ENCODE measurements at places on chromosomes 7 and 10.

DNA sequence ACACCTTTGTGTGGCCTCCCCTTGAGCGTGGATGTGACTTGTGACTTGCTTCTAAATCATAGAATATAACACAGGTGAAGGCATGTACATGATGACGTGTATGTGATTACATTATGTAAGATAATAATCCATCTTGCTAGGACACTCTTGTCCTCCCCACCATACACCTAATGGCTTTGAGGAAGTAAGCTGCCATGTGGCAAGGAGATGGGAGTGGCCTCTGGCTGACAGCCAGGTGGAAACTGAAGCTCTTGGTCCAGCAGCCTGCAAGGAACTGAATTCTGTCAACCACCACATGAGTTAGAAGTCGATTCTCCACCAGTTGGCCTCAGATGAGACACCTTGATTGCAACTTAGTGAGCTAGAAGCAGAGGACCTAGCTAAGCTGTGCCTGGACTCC lies 67.4 kb upstream of the ELN start:
- no peak for DNase-seq

- no peak for DNase-seq
Measured at GRCh38 chr7:69433081-69433480, 165.2 kb upstream of the AUTS2 start.

DNA sequence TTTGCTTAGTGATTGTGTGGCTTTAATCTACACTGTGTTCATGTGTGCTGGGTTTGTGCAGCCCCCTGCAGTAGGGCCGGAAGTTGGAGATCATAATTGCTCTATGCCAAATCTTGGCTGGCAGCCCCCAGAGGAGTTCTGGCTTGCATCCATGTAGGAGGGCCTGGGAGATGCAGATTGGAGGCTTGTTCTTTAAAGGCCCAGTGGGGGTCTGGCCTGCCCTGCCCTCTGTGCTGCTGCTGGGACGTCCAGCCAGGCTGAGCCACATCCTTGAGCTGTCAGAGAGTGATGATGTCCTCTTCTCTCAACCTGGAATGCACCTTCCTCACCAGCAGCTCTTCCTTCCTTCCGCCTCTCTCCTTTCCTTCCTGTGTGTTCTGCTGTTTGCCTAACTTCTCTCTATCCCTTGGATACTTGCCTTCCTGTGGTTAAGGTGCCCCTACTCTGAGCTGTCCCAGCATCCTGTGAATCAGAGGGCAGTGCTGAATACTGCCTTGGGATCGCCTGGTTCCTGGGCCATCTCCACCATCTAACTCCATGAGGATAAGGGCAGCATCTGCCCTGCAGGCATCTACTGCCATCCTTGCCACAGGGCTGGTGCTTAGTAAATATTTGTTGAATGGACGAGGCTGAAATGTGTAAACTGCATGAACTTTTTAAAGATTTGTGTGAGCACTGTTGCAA lies 30.2 kb downstream of the DOCK1 start:
- DNase-seq = no peak

- DNase-seq = no peak
Measured at GRCh38 chr10:45419676-45420025, 45.6 kb downstream of the ALOX5 start.

GRCh38 chr10:35612385-35613106 lies 7.4 kb downstream of the GJD4 start:
- DNase-seq = no peak

- no peak for DNase-seq
Measured at GRCh38 chr7:158581440-158582088, 6.1 kb downstream of the PTPRN2 start.

GRCh38 chr7:121447911-121448300 lies 51.8 kb upstream of the FAM3C start:
- DNase-seq = no peak

DNA sequence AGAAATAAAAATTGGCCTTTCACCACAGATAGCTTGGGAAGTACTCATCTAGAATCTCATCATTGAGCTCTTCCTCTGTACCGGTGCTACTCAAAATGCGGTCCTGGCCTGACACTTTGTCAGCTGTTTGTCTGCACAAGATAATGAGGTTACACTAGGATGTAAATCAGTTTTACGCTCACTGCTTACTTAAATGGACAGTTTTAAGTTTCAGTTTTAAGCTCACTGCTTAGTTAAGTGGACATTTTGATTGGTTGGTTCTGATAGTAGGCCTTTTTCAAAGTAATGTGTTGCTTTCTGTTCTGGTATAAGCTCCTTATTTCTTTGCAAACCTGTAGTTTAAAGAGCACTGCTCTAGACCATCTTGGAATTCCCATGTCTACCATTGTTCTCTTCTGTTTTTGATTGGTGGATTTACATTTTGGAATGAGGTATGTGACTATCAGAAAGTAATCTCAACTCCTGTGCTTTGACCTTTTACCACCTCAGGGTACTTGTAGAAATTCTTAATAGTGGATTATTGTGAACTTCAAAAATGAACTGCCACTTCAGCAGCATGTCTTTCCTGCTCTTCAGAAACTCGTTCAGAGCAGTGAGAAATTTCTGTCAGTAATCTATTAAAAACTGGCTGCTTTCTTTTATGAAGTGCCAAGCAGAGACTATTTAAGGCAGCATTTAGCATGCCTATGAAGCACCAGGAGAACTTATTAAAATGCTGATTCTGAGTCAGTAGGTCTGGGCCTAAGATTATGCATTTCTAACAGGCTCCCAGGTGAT lies 55.0 kb downstream of the C1GALT1 start:
- no peak for DNase-seq

DNA sequence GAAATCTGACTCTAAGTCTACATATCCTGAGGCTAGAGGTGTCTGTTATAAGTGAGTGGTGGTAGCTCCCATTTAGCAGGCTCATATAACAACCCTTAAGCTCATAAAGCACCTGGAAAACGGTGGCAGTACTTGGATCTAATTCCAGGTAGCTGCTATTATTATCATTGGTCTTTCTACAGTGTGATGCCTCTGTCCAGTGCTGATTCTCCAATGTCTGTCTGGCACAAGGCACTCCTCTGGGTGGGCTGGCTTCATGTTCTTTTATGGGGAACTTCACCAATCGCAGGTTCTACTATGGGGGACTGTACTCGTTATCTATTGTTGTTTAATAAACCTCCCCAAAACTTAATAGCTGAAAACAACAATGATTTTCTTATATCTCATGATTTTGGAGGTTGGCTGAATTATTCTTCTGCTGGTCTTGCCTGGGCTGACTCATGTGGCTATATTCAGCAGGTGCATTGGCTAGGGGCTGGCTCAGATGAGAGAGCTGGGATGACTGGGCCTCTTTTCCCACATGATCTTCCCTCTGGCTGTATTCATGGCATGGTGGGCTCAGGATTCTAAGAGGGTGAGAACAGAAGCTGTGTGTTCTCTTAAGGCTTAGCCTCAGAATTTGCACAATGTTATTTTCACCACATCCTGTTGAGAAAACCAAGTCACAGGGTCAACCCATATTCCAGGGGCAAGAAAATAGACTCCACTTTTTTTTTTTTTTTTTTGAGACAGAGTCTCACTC lies 93.0 kb upstream of the PCGF5 start:
- DNase-seq = peak; percentile 21

- DNase-seq = no peak
Measured at GRCh38 chr10:61993711-61994401, 92.4 kb downstream of the ARID5B start.

DNA sequence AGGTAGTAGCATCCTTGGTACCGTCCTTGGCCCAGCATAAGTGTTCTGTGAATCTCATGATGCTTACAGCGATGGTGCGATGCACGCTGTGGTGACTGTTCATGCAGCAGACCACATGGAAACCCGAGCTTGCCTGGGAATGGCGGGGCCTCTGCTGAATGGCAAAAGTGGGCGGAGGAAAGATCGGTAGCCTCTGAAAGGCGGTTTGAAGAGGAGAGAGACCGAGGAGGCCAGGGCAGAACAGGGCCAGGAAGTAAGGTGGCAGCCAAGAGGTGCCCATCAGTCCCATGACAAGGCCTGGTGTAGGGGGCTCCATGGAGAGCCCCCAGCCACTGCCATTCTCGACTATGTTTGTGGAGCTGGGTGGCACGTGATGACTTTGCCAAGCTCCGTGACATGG lies 33.2 kb upstream of the CNPY1 start:
- DNase-seq = no peak

DNA sequence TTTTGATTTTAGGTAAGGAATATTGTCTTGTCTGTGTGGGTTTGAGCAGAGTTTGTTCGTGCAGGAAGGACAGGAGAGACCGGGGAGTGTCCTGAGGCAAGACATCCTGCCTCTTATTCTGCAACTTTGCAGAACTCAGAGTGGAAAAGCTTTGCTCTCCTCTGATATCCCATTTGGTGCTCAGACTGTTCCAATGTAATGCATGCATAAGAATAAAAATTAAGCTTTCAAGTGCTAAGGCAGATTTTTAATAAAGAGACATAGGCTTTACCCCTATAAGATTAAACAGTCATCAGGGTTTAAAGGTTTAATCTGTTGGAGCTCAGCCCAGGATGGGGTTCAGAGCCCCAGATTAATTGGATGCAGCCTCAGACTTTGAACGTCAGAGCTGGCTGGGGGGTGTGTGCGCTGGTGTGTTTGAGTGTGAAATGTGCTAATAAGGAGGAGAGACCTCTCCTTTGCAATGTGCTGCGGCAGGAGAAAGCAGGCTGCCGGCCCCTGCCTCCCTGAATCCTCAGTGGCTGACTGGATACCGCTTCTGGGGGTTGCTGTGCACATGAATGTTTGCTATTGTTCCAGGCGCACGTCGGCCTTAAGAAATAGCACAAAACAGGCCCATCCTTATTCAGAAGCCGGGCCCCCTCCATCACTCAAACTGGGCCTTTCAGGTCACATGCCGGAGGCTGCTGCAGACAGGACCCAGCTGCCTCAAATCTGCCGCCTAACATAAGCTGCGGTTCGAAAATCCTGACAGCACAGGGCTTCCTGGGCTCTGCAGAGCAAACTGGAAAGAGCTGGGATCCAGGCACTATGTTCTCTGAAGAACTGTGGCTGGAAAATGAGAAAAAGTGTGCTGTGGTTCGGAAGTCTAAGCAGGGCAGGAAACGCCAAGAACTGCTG lies 84.1 kb upstream of the PRR15 start:
- no peak for DNase-seq

GRCh38 chr10:31708046-31708445 lies 220.6 kb downstream of the ARHGAP12 start:
- no peak for DNase-seq

DNA sequence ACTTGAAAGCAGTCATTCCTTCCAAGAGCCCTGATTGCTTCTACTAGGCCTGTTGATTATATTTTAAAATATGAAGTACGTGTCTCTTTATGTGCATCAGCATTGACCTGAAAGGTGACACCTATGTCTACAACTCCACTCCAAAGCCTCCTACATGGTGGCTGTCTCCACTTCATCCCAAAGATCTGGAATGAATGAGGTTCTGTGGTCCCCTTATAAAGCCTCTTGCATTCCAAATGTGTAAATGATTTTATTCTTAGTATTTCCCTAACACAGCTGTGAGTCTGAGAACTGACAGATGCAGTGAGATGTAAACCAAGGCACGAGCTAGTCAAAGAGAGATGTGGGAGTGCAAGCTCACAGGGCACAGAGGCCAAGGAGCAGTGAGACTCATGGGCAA lies 176.0 kb upstream of the SVIL start:
- DNase-seq = no peak

DNA sequence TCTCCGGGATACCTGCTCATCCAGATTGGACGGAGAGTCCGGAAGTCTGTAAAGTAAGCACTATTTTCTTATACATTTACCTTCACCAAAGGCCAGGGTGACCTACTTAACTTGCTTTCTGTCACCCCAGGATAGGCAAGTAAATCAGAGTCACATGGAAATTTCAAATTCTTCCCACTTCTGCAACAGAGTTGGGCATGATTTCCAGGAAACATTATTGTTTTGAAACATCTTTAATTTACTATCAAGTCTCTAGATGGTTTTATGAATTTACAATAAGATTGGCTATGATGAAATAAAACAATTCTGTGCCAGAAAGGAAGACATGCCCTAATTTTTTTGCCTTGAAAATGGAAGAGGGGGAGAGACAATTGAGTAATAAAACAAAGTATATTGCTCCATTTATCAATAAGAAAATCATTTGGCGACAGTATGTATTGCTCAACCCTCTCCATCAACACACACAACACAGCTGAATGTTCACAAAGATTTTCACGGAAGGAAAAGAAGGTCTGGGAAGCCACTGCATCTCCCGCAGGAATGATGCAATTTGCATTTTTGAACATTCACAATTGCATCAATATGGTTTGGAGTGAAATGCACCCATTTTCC lies 702.8 kb downstream of the PARD3 start:
- DNase-seq = no peak
